ENCODE measurements at places on chromosomes 1 and 21.

GRCh38 chr1:14142397-14143100, 442.6 kb downstream of the PRDM2 start:
- DNase-seq, result no peak

- no peak for DNase-seq
Observed at GRCh38 chr1:208835097-208835463, 590.9 kb upstream of the PLXNA2 start.

DNA sequence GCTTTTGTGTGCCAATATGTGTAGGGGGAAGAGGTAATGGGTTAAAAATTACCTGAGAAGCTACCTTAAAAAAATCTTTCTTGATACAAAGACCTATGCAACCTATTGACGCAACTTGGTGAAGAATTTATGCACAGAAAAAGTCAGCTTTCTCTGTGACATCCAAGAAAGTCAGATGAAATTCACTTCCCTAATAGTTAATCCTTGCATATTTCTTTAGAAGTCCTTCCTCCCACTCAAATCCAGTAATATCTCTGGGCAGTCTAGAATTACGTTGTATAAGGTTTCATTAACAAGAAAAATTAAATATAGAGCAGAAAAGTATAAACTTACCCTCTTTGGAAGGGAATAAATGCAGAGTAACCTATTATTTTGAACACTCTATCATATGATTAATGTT, 2.9 kb downstream of the UBAP2L start:
- no peak for DNase-seq

DNA sequence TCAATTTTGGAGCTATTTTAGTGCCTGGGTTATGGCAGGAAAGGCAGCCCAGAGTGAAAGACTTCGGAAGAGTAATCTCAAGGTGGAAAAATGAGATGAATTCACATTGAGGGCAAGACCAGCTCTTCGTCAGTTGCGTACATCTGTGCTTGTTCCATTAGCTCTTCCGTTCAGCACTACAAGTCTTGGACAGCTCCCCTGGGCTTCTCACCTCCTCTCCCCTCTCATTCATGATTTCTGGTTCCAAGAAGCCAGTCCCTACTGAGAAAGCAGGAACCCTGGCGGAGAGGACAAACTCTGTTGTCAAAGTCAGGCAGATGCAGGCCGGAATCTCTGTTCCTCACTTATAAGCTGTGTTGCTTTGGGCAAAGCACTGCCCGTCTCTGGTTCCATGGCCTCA, 76.5 kb downstream of the ACTL8 start:
- DNase-seq, result no peak

DNA sequence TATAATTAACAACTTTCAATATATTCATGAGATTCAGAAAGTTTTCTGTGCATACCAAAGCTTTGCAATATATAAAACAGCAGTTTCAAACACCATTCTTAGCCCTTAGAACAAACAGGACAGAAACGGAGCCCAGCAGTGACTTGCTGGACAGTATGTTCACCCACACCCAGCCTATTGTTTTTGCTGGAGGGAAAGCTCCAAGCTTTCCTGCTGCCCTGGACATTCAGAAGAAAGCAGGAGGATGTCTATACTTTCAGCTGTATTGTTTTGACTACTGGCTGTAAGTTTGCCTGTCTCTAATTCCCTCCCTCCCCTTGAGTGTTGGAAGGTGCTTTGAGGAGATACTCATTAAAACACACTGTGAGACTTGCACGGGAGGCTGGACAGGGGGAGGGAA, 9.6 kb downstream of the DENND2C start:
- no peak for DNase-seq

DNA sequence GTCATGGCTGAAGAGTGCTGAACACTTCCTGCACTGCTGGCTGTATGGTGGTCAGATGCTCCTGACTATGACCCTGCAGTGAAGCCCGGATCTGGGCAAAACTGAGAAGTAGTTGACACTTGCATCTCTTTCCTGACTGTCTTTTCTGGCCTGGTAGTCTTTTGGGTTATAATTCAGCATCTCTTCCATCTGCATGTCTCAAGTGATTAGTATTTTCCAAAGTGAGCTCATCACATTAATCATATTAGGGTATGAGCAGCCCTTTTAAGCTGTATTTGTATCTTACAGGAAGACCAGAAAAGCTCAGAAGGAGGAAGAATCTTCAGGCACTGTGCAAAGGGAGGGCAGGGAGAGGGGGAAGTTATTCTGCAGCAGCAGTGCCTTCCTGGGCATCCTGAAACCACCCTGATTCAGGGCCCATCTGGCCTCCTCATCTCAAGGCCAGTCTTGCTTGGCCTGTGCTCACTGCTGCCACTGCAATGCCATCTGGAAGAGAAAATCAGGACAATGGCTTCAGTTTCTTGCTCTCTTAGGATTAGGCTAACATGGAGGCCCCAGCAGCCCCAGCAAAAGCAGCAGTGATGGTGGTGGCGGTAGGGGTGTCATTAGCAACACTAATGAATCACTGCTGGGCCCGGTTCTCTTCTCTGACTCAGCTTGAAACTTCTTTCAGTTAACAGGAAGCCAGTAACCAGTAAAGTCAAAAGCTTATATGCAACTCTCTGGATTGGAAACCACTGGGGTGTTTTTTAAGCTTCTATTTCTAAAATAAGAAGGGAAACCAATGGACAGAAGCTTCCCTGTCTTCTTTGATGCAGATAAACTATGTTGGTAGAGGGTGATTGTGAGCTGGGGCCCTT, 63.3 kb upstream of the WDR26 start:
- DNase-seq, result no peak

DNA sequence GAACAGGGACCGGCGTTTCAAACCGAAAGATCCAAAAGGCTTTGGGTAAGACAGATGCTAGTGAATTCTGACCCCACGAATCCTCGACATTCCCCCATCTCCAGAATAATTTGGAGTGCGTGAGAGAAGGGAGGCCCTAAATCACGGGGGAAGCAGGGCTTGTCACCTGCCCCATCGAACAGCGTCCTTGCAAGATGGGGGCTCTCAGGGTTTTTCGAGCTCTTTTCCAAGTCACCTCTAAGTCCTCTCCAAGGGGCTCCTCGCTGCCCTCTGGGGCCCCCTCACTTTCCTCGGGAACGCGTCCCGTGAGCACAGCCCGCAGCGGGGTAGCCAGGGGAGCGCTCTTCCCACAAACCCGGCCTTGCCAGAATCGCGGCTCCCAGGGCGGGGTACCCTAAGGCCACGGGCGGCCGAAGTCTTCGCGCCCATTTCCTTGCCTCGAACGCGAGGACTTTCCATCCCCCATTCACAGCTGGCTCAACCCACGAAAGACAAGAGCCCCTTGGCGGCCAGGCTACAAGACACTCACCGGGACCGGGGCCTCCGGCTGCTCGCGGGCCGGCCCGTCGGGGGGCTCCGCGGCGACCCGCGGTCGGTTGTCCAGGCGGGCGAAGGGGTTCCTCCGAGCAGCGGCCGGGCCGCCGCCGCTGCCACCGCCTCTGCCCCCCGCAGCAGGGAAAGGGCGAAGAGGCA, 546 bp downstream of the DONSON start:
- no peak for DNase-seq

GRCh38 chr1:58815069-58815685, 31.3 kb upstream of the JUN start:
- peak; percentile 41 for DNase-seq

DNA sequence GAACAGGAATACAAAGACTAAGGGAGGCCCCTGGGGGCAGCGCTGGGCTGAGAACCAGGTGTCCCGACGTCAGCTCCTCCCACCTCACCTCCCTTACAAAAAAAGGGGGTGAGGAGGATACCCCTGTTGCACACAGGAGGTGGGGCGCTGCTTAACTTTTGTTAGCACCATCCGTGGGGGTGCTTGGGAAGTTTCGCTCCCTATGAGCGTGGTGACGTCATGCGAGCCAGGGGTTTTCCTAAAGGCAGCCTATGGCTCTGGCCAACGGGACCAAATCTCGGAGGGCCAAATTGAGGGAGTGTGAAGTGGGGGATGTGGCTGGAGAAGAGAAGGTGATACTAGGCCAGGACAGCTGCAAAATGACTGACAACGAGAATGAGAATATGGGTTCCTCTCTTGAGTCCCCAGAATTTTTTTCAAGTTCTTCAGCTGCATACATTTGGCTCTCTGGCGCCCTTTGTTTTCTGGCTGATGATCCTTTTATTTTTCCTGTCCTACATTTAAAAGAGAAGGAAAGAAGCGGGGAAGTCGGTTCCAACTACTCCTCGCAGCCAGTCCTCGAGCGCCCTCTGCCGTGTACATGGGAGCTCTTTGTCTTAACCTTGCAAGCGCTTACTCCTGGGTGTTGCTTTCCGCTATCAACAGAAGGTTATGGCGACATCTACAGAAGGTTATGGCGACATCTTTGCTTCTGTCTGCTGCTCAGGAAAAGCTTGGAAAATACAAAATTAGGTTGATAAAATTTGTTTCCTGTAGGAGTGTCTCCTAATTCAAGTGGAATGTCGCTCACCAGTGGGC, 48.0 kb upstream of the ZC3H11B start:
- no peak for DNase-seq

GRCh38 chr21:45126204-45126626, 51.8 kb downstream of the ADARB1 start:
- DNase-seq, result no peak

- no peak for DNase-seq
Observed at GRCh38 chr1:69846267-69846666, 278.5 kb downstream of the LRRC7 start.

- DNase-seq, result no peak
Observed at GRCh38 chr21:44058981-44059380, 46.9 kb downstream of the TRAPPC10 start.

DNA sequence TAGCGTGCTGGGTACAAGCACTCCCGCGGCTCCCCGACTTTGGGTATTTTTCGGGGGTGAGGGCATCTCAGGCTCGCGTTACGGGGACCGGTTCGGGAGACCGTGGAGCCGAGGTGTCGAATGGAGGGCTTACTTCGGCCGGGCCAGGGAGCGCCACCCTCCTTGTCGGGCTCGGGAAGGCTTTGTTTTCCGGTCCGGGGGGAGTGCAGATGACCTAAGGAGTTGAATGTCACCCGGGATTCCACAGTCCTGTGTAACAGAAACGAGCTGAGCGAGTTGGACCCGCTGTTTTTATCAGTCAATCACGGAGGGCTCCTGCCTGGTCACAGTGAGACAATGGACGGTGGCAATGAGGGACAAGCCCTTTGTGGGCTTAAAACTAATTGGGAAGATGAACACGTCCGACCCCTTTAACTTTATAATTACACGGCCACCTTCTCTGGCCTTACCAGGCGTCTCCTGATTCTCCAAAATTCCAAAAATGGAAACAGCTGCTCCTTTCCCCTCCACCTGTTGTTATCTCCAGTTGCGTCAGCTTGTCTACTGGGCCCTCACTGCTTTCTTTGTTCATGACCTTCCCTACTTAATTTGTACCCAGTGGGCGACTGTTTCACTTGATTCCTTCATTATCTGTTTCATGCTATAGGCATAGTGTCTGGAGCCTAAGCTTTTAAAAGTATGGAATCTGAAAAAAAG, 929 bp upstream of the TRIM45 start:
- DNase-seq, result no peak

GRCh38 chr1:37797750-37798345, 4.2 kb downstream of the MANEAL start:
- no peak for DNase-seq

DNA sequence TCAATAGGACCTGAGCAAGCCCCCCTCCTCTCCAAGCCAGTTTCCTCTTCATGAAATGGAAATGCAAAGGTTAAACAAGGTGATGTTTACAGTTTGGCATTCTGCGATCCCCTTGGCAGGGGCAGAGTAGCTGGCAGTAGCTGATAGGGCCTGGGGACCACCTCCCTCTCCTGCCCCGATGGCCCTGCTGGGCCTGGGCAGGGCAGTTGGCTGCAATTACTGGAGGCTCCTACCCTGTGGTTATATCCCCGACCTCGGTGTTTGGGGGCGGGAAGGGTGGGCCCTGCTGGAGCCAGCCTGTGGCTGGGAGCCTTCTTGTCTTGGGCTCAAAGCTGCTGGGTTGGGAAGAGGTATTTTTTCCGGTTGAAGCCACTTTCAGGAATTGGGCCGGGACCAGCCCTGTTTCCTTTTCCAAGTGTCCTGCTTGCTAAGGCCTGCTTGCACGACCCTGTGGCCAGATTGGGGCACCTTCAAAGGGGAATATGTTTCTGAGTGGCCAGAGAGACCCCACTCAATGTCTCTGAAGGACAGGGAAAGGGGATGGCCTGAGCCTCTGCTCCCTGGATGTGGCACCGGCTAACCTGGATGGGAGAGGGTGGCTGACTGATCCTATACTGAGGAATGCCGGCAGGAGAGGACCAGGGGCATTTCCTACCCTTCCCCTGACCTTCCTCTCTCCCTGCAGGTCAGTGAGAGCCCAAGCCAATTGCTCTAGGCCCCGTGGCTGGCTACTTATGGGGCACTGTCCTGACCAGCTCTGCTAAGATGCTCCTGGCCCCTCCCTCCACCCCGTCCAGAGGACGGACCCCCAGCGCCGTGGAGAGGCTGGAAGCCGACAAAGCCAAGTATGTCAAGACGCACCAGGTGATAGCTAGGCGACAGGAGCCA, 1.9 kb downstream of the FAM110D start:
- DNase-seq, result no peak

GRCh38 chr1:28326515-28326914, 2.3 kb upstream of the MED18 start:
- DNase-seq, result no peak

GRCh38 chr1:182633657-182634281, 29.6 kb upstream of the RGS16 start:
- DNase-seq, result no peak

GRCh38 chr21:41973427-41973831, 19.6 kb upstream of the C2CD2 start:
- DNase-seq, result no peak

GRCh38 chr1:233983811-233984210, 79.3 kb downstream of the SLC35F3 start:
- DNase-seq, result no peak

DNA sequence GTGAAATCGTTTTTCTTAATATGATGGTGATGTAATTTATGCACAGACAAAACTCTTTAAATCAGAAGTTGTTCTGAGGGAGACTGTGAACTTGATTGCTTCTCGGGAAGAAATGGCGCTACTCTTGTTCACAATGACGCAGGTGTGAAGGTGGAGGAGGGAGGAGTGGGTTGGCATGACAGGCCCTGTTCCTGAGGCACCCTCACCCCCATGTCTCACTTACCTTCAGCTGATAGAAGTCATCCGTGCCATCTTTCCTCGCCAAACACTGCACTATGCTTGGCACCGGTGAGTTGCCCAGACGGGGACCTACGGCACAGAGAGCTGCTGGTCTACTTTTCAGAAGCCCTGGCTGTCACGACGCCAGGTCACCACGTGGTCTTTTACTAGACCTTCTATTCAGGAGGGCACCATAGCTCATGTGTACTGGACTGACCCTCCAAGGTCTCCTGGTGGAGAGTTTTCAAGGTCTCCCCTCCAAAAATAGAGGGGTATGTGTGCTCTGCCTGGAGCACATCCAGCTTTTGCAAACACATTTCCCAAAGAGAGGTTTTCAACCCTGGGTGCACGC, 27.1 kb downstream of the STK40 start:
- no peak for DNase-seq

GRCh38 chr1:232629250-232630046, 485 bp downstream of the SIPA1L2 start:
- DNase-seq, result peak; percentile 3

DNA sequence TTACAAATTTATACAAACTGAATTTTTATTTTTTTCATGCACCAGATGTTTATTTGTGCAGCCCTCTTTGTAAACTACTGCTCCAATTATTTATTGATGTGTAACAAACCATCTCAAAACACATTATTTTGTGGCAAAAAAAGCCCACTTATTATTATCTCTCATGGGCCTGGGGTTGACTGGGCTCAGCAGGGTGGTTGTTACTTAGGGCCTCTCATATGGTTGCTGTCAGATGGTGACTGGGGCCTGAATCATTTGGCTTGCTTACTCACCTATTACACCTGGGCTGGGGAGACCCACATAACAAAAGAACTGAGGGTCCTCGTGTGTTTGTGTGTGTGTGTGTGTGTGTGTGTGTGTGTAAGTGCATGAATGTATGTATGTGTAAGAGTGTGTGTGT, 52.5 kb upstream of the HSPA13 start:
- DNase-seq, result no peak

Measured in T-helper 9 cell (primary cell).